Activated CD4-positive, alpha-beta T cell treated with anti-CD3 and anti-CD28 coated beads for 24 hours (primary cell): ENCODE measurements at places on chromosomes 2 and 18.

- DNase-seq, result no peak
These were observed 191.4 kb downstream of the TMEM163 start for GRCh38 chr2:134527381-134527780.

DNA sequence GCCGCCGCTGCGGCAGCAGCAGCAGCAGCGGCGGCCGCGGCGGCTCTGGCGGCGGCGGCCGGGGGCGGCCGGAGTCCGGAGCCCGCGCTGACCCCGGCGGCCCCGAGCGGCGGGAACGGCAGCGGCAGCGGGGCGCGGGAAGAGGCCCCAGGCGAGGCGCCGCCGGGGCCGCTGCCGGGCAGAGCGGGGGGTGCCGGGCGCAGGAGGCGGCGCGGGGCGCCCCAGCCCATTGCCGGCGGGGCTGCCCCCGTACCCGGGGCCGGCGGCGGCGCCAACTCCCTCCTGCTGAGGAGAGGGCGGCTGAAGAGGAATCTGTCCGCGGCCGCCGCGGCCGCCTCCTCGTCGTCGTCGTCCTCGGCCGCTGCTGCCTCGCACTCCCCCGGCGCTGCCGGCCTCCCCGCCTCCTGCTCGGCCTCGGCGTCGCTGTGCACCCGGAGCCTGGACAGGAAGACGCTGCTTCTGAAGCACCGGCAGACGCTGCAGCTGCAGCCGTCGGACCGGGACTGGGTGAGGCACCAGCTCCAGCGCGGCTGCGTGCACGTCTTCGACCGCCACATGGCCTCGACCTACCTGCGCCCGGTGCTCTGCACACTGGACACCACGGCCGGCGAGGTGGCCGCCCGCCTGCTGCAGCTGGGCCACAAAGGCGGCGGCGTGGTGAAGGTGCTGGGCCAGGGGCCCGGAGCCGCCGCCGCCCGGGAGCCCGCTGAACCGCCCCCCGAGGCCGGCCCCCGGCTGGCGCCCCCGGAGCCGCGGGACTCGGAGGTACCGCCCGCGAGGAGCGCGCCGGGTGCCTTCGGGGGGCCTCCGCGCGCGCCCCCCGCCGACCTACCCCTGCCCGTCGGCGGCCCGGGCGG is 646 bp downstream of the PHLPP1 start:
- DNase-seq, result peak; percentile 23

DNA sequence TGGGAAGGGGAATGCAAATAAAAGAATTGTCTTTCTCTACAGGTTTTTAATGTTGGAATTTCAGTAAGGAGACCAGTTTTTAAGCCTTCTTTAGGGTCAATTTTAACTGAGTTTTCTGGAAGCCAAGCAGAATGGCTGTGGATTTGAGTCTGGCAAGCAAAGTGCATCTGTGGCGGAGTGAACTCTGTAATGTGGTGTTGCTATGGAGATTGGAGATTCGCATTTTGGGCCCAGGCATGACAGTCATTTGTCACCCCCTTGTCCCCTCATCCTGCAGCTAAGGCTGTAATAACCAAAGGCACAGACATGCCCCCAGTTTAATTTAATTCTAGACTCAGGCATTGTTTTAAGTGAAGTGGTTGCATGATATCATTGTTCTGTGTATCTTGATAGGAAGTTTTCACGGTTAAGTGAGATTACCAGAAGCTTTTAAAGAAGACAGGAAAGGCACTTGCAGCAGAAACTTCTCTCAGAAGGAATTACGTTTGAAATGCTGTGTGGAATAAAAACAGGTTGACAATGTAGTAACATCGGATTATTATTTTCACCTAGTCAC is 30.6 kb downstream of the ARMC9 start:
- DNase-seq, result no peak

GRCh38 chr2:179842498-179843153 is 18.8 kb downstream of the ZNF385B start:
- DNase-seq, result no peak

DNA sequence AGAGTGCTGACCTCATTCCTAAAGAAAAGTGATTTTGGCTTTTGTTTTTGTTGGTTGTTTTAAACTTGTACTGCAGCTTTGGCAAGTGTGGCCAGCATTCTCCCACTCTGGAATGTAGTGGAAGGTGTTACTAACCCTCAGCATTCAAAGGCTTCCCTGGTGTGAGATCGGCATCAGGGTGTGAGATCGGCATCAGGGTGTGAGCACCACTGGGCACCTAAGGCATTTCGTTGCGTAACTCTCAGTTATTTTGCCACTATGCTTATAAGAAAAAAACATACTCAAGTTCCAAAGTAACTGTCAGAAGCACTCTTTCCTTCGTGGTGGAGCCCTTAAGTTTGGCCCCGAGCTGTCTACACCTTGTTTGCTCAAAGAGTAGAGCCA is 1.7 kb downstream of the CYBRD1 start:
- DNase-seq, result no peak

DNA sequence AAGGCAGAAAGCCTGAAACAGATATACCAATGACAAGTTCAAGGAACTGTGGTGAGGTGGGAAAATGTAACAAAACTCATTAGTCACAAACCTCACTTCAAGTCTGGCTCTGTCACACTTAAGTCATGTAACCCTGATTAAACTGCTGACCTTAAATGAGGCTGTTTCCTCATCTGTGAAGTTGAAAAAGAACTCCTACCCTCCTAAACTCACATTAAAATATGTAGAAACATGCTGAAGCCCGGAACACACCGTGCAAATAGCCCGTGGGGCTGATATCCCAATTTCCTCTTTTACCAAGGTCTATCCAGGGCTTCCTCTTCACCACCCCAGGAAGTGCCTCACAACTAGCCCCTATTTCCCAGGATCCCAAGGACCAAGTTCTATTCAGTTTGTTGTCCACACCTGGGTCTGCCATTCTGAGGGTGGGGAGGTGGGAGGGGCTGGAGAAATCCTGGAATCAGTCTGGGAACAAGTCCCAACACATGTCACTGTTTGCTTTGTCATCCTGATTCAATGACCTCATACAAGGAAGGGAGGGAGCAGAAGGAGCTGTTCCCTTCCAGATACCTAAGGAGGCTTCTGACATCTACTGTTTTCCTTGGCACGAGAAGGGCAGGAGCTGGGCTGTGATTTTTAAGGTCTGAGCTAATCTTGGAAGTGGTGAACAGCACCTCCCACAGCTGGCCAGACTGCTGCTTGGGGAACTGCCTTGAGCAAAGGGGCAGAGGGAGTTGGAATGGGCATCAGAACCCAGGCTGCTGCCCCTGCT is 42.3 kb downstream of the SLC4A1AP start:
- DNase-seq, result no peak

- DNase-seq, result no peak
These were observed 55.4 kb downstream of the MALT1 start for GRCh38 chr18:58726671-58727070.

DNA sequence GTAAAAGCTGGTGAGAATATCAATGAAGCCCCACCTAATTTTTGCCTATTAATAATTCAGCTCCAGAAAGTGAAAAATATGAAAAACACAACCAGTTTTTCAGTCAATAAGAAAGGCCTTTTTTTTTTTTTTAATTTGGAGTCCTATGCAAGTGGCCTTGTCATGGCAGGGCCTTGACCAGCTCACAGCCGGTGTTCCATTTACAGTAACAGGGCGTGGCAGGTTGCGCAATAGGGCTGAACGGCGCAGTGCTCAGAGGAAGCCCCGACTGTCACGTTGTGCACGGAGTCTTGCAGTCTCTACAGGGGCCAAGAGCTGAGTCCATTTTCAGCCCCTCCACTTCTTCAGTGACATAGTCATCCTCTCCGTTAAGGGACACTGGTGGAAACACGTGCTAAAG is 184.1 kb upstream of the FN1 start:
- DNase-seq, result no peak

GRCh38 chr2:43302182-43302960 is 76.0 kb upstream of the ZFP36L2 start:
- DNase-seq, result no peak

DNA sequence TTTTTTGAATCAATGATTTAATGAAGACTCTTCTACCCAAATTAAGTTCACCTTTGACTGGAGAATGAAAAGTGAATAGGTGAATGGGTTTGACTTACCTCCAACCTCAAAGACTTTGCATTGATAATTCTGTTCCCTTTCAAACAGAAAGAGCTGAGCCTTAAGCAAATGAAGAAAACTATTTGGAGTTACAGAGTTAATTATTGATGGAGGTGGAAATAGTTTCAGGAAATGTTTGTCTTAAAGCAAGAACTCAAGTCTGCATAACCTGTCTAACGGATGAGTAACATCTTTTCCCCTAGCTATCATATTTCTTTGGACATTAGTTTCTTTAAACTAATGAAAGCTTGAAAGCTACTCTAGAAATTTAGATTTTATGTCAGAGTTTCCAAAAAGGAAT is 166.5 kb downstream of the CERS6 start:
- DNase-seq, result no peak

DNA sequence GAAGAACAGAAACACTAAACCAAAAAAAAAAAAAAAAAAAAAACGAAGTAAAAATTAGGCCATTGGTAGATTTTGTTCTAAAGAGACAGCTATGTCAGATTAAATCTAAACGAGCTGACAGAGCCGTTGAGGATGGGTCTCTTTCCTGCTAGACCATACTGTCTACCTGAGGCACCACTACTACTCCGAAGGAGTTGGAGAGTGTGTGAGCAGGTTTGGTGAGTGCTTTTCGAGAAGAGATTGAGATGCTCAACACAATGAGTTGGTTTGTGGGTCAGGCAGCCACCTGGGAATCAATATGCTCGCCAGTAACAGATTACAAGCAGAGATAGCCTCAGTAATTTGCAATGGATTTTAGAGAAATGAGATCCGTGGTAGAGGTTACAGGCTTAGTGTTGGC is 281.5 kb upstream of the EPAS1 start:
- no peak for DNase-seq

DNA sequence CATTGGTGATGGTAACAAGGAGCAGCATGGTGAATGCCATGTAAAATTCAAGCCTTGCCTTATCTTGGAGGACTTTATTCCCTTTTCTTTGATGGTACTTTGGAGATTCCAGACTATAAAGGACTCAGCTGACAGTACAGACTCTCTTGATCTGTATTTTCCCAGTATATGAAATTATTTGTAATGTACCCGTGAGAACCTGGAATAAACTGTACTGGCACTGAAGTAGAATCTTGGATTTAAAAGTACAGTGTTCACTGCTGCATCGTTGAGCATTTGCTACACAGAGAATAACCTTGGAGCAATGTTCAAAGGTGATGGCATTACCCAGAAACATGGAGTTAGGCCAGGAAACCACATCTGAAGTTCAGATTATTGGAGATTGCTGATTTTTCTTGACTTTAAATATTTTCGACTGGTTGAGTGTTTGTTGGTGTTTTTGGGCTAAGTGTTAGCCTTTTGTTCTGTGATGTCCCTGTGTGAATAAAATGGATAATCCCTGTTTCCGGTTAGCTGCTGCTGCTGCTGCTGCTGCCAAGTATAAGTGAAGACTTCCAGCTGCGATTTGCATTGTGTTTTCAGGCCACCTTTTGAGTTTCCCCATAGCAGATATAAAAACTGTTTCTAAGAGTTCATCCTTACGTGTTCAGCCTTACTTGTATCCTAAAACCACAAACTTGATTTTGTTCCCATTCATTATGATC is 122.0 kb downstream of the SPTBN1 start:
- DNase-seq, result no peak

- no peak for DNase-seq
These were observed 88.5 kb upstream of the COL5A2 start for GRCh38 chr2:189267925-189268579.

GRCh38 chr2:73176205-73176880 is 26.0 kb upstream of the NOTO start:
- no peak for DNase-seq

DNA sequence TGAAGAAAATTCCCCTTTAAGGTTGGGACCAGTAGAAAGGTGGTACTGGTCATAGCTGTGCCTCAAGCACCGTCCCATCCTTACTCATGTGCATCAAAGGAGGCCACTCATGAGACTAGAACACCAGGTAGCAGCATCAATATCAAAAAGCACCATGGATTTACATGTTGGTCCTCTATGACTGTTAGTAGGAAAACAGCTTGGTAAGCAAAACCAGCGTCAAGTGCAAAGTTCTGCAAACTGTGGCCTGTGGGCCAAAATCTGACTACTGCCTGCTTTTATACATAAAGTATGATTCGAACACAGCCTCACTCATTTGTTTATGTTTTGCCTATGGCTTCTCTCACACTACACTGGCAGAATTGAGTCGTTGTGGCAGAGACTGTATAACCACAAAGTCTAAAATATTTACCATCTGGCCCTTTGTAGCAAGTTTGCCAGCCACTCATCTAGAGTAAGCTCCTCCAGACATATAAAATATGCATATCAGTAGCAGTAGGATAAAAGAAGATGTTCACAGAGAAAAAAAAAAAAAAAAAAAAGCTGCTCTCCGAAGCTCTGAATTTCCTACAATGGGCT is 119.7 kb upstream of the CTNNA2 start:
- DNase-seq, result no peak

- DNase-seq, result no peak
These were observed 508.1 kb downstream of the ADCYAP1 start for GRCh38 chr18:1412655-1413322.

GRCh38 chr18:2706903-2707302 is 51.4 kb downstream of the SMCHD1 start:
- DNase-seq, result no peak

DNA sequence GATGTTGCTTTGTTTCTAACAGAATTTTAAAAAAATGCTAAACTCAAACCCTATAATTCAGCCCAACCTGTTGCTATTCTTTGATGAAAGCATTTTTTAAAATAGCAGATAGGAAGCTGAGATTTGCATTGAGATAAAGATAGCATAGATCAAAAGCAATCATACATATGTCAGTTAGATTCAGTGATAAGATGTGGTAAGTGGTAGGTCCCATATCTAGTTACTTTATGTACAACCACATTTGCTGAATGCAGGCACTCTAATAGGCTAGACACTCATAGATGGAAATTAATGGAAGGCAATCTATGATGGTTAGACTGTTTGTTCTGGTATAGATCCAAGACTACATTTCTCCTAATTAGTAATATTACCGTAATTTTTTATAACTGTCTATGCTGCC is 27.2 kb upstream of the C1D start:
- DNase-seq, result no peak

DNA sequence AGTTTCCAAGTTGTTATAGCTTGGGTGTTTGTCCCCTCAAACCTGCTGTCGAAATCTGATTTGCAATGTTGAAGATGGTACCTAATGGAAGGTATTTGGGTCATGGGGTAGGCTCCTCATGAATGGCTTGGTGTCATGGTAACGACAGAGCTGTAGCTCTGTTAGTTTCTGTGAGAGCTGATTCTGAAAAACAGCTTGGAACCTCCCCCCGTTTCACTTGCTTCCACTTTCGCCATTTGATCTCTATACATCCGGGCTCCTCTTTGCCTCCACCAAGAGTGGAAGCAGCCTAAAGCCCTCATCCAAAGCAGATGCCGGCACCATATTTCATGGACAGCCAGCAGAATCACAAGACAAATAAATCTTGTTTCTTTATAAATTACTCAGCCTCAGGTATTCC is 1035.1 kb upstream of the SLC39A10 start:
- no peak for DNase-seq

- peak; percentile 2 for DNase-seq
These were observed 445 bp downstream of the MEX3C start for GRCh38 chr18:51196811-51197660.

DNA sequence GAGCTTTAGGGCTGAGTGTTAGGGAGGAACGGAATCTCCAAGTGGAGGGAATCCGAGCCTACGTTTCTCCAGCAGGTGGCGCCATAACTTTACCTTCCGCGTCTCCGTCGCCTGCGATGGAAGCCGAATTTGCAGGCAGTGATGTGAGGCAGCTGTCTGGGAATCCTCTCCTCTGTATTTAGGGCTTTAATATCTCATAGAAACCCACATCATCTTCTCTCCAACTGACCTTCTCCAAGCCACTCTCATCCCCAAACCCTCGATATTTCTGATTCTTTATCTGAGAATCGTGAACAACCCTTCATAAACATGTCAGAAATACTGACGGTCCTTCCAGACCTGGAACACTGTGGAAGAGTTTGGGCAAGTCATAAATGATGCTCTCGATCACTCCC is 27.5 kb downstream of the SIX2 start:
- peak; percentile 66 for DNase-seq
